GM18507 (cell line): ENCODE measurements at places on chromosomes 6 and 20.

DNA sequence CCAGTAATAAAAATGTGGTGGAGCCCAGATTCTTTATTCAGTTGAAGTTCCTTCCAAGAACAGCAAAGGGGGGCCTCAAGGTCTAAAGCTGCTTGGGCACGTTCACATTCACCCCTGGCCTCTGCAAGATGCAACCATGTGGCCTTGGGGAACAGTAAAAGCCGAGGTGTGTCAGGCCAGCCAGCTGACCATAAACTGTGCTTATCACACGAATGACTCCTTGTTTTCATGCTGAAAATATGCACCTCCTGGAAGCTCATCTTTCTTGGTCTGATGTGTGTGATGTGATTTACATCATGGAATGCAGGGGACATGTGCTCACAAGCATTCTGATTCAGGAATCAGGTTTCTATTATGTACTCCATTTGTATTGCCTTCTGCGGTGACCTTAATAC lies 211.6 kb upstream of the MARCKS start:
- no peak for DNase-seq

DNA sequence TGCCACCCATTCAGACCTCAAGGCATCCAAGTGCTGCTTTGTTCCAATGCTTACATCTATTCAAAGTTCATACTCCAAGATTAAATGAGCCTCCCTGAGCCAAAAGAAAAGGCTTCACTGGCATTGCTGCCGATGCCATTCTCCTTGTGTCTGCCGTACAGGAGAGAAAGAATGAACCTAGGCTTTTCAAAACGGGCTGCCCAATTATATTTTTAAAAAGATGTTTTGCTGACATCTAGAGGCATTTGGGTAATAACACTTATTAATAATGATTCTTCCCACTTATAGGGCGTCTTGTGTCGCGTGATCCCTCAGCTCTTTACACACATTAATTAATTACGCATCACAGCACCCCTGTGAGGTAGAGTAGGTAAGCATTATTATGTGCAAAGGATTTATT lies 545.6 kb downstream of the PKHD1 start:
- no peak for DNase-seq

DNA sequence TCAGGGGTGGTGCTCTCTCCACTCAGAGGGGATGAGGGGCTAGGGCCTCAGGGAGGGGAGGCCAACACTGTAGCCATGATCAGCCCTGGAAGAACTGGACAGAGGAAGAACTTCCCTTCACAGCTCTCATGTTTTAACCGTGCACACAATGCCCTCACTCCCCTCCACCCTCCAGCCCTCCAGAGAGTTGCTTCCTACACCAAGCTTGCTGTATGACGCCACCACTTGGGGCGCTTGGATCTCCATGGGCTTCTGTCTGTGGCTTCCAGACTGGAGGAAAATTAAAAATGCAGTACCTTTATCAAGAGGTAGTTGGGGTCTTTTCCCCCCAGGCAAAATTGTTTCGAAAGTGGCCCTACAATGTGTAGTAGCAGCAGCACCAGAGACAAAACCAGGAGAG lies 48.4 kb downstream of the ARHGAP40 start:
- DNase-seq = no peak

GRCh38 chr6:73728548-73729205 lies 32.7 kb downstream of the CD109 start:
- DNase-seq = no peak

DNA sequence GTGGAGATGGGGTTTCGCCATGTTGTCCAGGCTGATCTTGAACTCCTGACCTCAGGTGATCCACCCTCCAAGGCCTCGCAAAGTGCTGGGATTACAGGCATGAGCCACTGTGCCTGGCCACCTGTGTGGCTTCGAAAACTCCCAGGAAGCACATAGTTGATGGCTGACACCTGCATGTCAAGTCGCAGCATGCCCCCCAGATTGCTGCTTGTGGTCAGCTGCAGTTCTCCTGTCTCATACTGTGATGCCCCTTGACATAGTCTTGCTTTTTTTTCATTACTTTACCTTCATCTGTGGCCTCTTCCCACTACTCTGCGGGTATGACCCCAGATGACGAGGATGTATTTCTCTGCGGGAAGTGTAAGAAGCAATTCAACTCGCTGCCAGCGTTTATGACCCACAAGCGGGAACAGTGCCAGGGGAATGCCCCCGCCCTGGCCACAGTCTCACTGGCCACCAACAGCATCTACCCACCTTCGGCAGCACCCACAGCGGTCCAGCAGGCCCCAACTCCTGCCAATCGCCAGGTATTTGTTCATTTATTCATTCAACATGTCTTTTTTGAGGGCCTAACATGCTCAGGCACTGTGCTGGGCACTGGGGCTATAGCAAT lies 13.1 kb downstream of the ZNF341 start:
- DNase-seq = no peak

GRCh38 chr6:25014791-25015560 lies 79.2 kb upstream of the RIPOR2 start:
- DNase-seq = no peak

DNA sequence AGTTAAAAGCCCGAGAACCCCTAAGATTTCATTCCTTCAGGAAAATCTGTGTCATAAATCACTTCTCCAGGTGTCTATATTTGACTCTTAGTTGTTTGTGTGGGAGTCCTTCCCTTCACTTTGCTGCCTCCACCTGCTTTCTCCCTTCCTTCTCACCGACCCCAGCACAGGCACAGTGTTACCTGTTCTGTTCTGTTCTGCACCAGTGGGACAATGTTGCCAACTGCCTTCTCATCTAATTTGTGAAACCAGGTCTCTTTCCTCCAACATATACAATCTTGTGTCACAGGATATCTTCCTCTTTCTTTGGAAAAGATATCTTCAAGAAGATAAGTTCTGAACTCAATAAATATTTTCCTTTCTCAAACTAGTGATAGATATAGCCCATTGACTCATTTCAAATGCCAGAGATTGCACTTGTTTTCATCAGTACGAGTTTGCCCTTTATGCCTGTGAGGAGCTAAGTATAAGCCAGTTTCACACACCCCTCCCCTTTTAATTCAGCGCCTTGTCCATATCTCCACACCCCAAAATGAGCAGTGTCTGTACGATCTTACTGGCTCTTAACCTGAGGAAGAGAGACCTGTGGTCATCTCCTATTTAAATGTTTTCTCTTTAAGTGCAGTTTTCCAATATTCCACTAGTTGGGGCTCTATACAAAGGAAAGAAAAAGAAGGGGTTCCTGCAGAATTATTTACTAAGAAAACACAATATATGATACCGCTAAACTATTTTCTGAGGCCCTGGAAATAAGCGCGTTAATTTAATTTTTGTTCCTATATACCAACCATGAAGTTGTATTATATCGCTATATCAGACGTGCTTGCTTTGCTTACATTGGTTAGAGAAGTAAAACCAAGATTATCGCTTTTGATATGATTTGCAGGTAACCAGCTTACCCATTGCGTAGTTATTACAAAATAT lies 81.6 kb upstream of the PREP start:
- DNase-seq = no peak

DNA sequence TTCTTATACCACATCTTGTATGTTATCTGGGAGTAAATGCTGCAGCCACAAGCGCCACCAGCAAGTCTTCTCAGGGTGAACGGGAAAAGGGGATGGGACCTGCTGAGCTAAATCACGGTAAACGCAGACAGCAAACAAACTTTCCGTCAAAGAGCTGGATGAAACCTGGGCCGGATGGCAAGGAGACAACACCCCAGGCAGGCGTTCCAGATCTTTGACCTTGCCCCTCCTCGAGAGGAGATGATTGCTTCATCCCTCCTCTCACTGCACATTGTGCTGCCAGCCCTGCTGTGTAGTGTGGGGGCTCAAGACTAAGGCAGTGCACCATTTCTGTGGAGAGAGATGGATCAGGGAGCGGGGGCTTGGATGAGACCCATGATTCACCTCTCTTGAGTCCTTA lies 9.8 kb downstream of the RAET1E start:
- no peak for DNase-seq

DNA sequence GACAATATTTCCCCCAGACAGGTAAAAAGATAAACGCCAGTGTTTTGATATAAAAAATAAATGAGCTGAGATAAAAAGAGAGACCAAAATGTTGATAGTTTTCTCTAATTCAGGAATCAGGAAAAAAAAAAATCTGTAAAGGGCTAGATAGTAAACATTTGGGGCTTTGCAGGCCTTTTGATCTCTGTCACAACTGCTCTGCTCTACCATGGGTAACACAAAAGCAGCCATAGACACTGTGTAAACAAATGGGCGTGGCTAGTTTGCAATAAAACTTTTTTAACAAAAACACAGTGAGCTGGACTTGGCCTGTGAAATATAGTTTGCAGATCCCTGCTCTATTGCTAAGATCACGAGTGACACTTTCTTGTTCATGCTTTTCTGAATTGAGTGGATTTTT lies 219.1 kb upstream of the STXBP5 start:
- no peak for DNase-seq

DNA sequence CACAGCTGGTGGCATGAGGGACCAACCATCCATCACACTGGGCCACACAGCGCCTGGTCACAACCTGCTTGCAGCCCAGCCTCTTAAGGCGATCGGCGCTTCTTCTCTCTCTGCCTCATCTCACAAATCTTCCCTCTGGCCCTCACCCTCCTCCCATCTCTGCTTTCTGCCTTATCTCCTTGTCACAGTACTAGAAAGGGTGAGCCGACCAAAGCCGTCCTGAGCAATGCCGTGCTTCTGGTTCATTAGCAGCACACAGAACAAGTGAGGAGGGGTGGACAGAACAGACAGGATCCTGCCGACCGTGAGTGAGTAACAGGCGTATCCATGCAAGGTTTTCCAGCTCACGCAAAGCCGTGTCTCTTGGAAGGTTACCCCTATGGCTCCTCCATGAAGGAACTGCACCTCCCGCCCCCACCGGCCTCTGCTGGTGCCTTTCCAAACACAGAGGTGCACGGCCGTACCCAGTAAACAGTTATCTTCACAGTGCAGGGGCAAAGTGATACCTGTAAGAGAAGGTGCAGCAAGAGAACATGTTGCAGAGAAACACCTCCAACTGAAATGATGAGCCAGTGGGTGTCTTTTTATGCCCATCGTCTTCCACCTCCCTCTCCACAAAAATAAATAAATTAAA lies 331.7 kb downstream of the FARS2 start:
- no peak for DNase-seq

DNA sequence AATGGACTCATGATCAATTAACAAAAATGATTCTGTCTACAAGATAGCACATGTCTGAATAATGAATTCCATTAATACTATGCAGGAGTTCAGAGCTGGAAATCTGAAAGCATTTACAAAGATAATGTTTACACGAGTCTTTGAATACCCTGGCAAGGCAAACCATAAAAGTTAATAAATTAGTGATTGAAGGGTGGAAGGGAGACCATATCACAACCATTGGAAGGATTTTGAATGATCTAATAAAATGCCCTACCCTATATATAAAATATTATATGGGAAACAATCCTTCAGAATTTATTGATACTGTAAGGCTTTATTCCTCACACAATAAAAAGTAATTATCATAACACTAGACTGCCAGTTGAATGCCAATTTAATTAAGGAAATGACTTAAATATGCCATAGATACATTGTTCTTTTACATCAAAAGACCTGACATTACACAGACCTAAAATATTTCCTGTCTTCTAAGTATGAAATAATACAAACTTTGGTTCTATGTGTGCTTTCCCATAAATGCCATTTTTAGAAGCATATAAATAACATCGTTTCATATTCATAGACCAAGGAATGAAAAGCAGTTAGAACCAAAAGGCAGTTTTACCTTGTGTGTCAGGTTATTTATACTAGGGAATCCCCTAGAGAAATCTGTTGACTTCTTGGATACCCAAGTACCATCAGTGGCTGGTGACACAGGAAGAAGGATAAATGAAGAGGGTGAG lies 249.2 kb upstream of the MARCKS start:
- no peak for DNase-seq

DNA sequence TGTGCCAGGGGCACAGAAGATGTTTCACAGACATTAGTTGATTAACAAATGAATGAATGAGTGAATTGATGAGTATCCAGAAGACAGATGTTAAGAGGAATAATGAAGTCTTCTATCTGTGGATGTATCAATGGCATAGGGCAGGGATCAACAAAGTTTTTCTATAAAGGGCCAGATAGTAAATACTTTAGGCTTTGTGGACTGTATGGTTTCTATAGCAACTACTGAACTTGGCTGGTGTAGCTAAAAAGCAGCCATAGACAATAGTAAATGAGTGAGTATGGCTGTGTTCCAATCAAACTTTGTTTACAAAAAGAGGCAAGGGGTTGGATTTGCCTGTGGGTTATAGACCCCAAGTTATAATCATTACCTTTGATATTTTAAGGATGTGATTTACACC lies 144.0 kb downstream of the PRL start:
- DNase-seq = no peak

- no peak for DNase-seq
Measured at GRCh38 chr6:164436976-164437375, 872.4 kb downstream of the C6orf118 start.

- DNase-seq = no peak
Measured at GRCh38 chr6:39819676-39820075, 27.5 kb downstream of the DAAM2 start.

DNA sequence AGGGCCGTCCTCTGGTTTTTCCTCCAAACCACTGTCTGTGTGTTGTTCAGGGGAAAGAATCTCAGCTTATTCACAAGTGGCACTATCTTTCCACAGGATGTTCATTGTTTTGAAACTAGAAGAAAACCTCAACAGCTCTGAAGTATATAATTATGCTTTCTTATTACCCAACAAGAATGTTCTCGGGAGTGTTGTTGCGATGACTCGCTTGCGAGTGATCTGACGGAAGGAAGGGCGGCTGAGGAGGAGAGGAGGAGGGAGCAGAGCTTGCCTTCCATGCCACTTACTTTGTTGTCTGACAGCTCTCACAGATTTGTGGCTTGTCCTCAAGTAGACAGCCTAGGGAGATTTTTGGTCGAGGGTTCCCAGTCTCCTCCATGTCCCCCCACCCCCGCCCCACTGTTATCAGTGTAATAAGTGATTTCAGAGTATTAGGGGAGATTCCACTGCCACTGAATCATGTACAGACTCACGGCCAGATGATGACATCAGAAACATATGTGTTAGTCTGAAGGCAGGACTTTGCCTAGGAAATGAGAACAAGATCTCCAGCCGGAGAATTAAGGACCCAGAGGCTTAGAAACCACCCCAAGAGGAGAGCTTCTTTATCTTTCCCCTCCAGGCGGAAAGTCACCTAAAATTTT lies 80.7 kb upstream of the CCN6 start:
- DNase-seq = no peak

- no peak for DNase-seq
Measured at GRCh38 chr6:125114248-125114858, 39.2 kb upstream of the TPD52L1 start.
